CMK (cell line): ENCODE measurements at places on chromosomes 4 and X.

DNA sequence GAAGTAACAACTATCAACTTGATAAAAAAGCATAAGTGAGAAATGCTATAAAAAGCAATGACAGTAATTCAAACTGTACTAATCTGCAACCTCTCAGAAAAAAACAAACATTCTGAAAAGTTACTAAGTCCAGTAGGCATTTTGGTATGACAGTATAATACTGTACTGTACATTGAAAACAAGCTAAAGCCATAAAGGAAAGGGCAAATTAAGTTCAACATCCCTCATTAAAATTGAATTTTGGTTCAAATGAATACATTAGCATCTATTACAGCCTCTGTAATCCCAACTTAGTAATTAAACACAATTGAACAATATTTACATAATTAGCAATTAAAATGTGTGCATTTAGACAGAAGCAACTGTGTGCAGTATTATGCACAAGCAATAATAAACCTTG is 53.7 kb downstream of the C4orf46 start:
- no peak for DNase-seq

- no peak for DNase-seq
These were observed 48.8 kb downstream of the CLDN34 start for GRCh38 chrX:10015723-10016518.

- no peak for DNase-seq
These were observed 55.2 kb downstream of the CLNK start for GRCh38 chr4:10629394-10629793.

DNA sequence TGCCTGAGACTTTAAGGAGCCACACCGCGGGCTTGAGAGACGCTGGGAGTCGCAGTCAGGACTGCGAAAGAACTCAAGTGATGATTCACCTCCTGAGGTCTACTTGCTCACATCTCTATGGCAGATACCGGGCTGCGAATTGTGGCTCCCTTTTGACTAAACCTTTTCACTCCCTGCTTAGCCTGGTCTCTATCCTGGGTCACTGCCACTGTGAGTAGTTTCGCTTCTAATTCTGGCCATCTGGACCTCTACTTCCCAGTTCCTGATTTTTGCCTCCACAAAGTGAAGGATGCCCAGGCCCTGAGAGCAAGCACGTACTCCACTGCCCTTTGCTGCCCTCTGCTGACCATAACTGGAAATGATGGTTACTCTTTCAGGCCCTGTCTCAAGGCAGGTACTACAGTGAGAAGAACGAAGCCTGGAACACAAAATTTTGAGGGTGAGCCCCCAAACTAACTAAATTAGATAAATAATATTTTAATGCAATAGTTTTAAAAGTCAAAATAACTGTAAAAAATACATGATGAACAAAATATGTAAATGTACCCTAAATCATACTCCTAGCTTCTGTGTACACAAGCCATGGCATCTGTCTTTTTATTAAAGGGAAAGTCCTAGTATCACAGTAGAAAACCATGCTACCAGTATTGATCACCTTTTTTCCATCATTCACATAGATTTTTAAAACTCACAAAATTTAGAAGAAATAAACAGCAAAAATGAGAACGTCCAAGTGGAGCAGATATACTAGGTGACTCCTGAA is 16.7 kb downstream of the MAD2L1 start:
- DNase-seq, result peak; percentile 75

GRCh38 chrX:49001521-49002090 is 458 bp downstream of the GRIPAP1 start:
- DNase-seq, result peak; percentile 51

GRCh38 chr4:188160406-188160805 is 21.2 kb downstream of the TRIML1 start:
- no peak for DNase-seq

GRCh38 chrX:110228453-110228852 is 89.4 kb downstream of the AMMECR1 start:
- no peak for DNase-seq

- DNase-seq, result no peak
These were observed 485.3 kb upstream of the PITX2 start for GRCh38 chr4:111108153-111108552.

- no peak for DNase-seq
These were observed 43.3 kb downstream of the SPCS3 start for GRCh38 chr4:176363072-176363471.

GRCh38 chr4:56908206-56909085 is 746 bp downstream of the REST start:
- peak; percentile 45 for DNase-seq

DNA sequence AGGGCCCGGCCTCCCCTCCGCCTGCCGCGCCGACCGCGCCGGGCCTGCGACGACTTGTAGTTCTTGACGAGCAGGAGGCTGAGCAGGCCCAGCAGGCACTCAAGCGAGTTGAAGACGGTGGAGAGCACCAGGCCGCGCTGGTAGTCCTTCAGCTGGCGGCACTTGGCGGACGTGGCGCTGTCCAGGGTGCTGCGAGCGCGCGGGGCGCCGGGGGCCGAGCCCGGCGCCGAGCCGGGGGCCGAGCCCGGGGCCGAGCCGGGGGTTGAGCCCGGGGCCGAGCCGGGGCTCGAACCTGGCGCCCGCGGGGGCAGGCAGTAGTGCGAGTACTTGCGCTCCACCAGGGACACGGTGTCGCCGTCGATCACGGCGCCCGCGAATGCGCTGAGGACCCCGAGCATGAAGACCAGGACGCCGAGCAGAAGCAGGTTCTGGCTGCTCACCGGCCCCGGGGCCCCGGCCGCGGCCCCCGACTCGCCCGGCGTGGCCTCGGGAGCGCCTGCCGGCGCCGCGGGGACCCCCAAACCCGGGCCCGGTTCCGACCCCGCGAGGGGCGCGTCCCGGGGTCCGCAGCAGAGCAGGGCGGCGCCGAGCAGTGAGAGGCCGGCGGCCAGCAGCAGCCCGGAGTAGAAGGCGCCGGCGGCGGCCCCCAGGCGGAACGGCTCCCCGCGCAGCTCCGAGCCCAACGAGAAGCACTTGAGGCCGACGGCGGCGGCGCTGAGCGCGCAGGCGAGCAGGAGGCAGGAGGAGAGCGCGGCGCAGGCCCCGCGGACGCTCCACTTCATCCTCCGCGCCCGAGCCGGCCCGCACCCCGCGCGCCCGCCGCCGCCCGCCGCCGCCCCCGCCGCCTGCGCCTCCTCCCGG is 584 bp downstream of the TMEM271 start:
- no peak for DNase-seq

DNA sequence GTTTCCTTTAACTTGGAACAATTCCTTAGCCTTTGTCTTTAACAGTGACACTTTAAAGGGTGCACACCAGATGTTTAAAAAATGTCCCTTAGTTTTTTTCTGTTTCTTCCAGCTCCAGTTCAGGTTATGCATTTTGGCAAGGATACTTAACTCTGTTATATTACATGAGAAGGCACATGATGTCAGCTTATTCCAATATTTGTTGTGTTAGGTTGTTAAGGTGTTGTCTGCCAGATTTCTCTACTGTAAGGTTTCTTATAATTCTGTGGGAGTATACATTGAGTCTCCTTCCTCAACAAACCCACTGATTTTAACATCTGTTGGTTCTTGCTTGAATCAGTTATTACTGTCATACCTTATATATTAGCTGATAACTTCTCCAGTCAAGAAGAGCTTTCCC is 33.3 kb downstream of the REST start:
- DNase-seq, result no peak

DNA sequence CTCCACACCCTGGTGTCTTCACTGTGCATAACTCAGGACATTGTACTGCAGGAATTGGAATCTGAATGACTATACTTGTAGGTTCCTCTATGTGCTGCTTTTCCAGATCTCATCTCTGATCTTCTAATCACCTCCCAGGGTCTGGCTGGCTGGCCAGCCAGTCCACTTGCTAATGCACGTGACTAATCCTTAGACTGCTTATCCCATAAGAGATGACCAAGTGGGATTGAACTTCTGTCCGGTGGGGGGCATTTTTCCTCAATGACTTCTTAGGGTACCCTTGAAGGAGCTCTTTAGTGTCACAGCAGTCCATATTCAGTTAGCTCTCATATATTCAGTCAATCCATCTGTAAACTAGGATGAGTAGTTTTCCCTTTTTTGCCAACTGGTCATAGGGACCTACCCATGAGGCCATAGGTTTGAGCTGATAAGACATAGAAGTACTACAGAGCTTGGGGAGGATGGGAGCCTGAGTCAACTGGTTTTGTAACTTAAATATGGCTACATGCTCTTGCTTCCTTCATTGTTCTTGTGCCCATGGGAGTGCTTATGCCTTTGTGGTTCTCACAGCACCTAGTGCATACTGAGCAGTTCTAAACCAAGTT is 71.9 kb upstream of the WDR1 start:
- DNase-seq, result no peak

GRCh38 chr4:11914406-11914805 is 485.7 kb upstream of the HS3ST1 start:
- no peak for DNase-seq

DNA sequence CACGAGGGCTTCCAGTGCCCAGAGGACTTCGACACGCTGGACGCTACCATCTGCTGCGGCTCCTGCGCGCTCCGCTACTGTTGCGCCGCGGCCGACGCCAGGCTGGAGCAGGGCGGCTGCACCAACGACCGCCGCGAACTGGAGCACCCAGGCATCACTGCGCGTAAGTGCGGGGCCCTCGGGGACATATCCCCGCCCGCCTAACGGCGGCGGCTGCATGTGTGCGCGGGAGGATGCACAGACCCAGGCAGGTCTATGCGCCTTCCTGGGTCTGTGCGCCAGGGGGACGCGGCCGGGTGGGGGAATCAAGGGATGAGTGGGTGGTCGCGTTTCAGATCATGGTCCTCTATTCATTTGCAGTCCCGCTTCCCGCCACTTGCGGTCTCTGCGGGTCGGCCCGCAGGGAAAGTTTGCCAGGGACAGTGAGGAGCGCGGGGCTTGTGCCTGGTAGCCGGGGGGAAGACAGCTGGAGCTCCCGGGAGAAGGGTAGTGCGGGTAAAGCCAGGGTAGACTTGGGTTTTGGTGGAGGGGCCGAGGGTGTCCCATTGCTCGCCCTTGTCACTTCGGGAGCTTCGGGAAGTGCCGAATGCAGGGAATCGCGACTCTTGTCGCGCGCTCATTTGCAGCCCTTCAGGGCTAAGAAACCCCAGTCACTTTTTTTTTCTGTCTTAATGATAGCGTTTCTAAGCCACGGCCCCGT is 1.0 kb downstream of the SHISA3 start:
- no peak for DNase-seq

- DNase-seq, result no peak
These were observed 405 bp downstream of the CENPE start for GRCh38 chr4:103197765-103198110.

DNA sequence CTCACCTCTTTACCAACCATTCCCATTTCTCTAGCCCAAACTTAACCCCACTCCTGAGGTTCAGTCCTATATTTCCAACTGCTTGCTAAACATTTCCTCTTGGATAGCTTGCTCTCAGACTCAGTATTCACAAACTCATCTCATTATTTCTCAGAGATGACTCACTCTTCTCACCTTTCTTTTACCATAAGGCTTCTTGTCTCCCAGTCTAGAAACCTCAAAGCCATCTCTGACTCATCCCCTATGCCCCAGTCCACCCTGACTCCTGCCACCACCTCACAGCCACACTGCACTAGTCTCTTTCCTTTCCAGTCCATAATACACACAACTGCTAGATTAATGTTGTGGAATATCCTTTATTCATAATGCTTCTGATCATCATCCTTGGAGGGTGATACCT is 4.8 kb downstream of the FRMPD3 start:
- no peak for DNase-seq

GRCh38 chr4:7457201-7458065 is 22.7 kb upstream of the PSAPL1 start:
- DNase-seq, result no peak

DNA sequence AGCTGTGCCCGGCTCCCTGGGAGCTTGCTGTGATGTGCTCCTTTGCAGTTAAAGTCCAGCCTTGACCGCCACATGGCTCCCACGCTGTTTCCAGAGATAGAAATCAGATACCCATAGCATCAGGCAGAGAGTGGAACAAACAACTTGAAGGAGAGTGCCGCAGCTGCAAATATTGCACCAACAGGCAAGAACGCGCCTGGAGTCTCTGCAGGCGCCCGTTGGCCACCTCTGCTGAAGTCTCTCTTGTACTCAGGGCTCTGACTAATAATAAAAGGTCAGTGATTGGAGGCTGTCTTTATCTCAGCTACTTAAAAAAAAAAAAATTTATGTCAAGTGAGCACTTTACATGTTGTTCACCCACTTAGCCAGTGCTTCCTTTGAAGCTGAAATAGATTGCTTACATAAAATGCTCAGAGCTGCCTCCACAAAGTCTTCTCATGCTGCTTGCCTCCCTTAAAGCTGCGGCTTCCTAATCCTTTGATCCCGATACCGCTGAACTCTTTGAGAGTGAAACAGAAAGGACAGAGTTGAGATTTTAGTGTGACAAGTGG is 30.9 kb upstream of the TENM3 start:
- no peak for DNase-seq

GRCh38 chr4:165301833-165302232 is 25.6 kb upstream of the MSMO1 start:
- DNase-seq, result no peak

- no peak for DNase-seq
These were observed 17.1 kb upstream of the SMIM20 start for GRCh38 chr4:25896776-25897539.

DNA sequence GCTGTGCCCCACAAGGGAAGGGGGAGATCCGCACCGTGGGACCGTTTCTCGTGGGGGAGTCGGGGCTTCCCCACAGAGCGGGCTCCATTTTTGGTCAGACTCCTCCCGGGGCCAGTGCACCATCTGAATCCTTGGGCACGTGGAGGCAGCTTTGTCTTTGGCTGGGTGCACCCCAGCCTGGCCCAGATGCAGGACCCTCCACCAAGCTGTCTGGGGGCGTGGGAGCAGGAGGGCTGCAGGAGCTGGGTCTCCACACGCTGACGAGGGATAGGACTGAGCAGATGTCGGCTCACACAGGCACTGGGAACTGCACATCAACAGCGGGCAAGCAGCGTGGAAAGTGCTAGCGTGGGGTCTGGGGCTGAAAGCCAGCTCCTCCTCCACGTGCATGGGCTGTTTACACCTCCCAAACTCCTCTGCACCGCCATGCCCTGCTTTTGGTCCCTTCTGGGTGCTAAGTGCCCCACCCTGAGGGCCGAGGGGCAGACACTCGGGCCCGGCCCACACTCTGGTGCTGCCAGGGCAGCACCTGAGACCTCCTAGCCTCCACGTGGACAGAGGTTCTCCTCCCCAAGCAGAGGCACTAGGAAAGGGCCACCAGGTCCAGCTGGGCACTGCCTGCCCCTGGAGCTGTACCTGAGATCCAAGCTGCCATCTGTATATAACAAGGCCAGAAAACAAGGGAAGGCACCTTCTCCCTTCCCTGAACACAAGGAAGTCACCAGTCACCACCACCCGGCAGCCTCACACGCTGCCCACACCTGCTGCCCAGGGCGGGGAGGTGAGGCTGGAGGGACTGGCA is 13.8 kb downstream of the DGKQ start:
- DNase-seq, result no peak

DNA sequence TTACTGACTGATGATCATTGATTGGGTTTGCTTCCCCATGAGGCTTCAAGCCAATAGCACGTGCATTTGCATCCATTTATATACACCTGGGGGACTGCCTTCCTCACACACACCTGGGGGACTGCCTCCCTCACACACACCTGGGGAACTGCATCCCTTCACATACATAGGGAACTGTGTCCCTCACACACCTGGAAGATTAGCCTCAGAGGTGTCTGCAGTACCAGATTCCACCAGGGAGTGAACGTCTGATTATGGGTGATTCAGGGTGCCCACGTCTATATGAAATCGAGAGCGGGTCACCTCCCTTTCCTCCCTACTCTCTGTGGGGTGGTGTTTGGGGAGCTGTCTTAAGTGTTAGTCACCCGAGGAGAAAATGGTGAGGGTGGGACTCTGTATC is 16.9 kb downstream of the CD99 start:
- no peak for DNase-seq

GRCh38 chrX:30593440-30594200 is 16.1 kb upstream of the TASL start:
- no peak for DNase-seq

- DNase-seq, result no peak
These were observed 326.7 kb upstream of the RPS6KA3 start for GRCh38 chrX:20593402-20593801.
